Uterus (tissue), 4 donors: ENCODE measurements at places on chromosomes 5 and 9.
A peak's percentile ranks its signal among the peaks of the same experiment; 100 is the strongest.

DNA sequence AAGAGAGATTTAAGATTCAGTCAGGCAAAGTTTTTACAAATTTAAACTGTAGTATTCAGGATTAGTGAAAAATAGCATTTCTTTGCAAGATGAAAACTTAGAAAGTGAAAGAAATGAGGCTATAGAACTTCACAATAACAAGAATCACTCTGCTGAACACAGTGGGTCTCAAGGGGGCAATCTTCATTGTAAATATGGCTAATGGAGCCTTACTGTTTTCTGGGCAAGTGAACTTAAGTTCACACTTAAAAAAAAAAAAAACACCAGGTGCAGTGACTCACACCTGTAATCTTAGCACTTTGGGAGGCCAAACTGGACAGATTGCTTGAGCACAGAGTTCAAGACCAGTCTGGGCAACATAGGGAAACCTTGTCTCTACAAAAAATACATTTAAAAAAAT lies 175.9 kb upstream of the SNX2 start:
- H3K36me3 ChIP-seq, result no peaks in the 10 kb centered on the region
- H3K4me3 ChIP-seq, result no peak overlapping the region
- no peaks in the 10 kb centered on the region for H3K4me1 ChIP-seq
- no peaks in the 10 kb centered on the region for H3K27me3 ChIP-seq
- DNase-seq, result no peak
- H3K27ac ChIP-seq, result no peak overlapping the region

GRCh38 chr9:70883056-70883455 lies 238.4 kb downstream of the TRPM3 start:
- DNase-seq, result no peak
- no peak overlapping the region for H3K27ac ChIP-seq
- no peak overlapping the region for H3K4me3 ChIP-seq
- no peaks in the 10 kb centered on the region for H3K27me3 ChIP-seq
- H3K36me3 ChIP-seq, result no peaks in the 10 kb centered on the region

DNA sequence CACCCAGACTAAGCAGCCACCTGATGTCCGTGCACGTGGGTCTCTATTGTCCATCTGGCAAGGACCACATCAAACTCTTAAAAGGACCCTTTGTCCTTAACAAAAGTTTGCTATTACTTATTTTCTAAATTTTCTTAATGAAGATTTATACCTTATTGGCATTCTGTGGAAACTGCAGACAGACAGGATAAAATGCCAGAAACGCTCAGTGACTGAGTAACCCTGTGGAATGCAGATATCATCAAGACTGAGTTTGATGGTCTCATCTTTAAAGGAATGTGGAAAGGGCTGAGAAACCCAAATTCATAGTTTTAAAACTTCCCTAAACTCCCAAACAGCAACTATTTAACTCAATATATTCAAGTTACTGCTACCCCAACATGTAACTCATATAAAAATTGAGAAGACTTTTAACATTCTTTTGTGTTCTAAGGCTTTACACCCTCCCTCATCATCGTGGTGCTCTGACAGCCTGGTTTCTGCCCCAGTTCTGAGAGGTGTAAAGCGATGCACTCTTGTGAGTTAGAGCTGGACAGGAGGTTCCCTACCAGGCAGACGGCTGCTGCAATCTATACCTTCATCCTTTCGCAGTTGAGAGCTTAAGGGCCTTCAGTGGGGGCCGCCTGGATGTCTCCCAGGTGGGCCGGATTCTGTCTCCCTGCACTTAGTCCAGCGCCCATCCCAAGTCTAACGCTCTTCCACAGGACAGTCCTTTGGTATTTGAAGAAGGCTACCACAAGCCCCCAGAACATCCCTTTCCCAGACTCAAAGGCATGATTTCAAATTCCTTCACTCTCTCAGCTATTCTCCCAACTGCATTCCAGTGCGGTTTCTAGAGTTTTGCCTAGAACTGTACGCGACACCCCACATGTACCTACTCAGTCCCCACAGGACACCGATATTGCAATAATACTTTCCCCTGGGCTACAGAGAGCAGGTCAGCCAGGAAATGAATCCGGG lies 68.9 kb downstream of the DAP start:
- H3K4me1 ChIP-seq, result no peaks in the 10 kb centered on the region
- no peaks in the 10 kb centered on the region for H3K36me3 ChIP-seq
- H3K4me3 ChIP-seq, result no peak overlapping the region
- H3K27me3 ChIP-seq, result no peaks in the 10 kb centered on the region
- no peak for DNase-seq
- no peak overlapping the region for H3K27ac ChIP-seq

DNA sequence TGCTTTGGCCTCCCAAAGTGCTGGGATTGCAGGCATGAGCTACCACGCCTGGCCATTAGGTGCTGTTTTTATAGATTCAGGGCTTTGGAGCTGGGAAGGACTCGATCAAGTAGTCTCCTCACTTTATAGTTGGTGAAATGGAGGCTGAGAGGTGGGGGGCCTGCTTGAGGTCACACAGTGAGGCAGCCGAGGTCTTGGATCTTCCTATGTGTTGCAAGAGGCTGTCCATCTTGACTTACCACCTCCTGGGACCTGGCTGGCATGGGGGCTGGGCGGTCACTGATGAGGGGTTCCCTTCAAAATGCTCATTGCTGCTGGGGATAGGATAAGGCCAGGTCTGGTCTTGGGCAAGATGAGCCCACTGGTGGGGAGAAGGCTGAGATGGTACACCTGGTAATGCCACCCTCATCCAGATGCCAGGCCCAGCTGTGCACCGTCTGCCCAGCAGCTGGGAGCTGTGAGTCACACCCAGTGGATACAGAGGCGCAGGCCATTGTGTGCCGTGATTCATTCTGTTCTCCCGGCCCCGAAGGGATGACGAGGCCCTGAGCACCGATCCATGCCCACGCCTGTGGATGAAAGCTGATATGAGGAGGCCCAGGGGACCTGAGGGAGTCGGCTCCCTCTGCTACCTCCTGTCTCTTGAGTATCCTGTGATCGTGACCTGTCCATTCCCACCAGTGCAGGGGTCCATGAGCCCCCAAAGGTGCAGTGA lies 10.5 kb upstream of the NDST1 start:
- no peak overlapping the region for H3K4me3 ChIP-seq
- DNase-seq, result peak; percentile 64
- H3K4me1 ChIP-seq, result no peaks in the 10 kb centered on the region
- H3K27ac ChIP-seq, result peak overlapping the region; percentile 62

- peak overlapping the region; percentile 40 for H3K27ac ChIP-seq
- no peaks in the 10 kb centered on the region for H3K36me3 ChIP-seq
- DNase-seq, result no peak
- no peak overlapping the region for H3K4me3 ChIP-seq
- H3K27me3 ChIP-seq, result no peaks in the 10 kb centered on the region
- H3K4me1 ChIP-seq, result no peaks in the 10 kb centered on the region
Measured at GRCh38 chr9:125525921-125526631, 180.9 kb downstream of the MAPKAP1 start.

DNA sequence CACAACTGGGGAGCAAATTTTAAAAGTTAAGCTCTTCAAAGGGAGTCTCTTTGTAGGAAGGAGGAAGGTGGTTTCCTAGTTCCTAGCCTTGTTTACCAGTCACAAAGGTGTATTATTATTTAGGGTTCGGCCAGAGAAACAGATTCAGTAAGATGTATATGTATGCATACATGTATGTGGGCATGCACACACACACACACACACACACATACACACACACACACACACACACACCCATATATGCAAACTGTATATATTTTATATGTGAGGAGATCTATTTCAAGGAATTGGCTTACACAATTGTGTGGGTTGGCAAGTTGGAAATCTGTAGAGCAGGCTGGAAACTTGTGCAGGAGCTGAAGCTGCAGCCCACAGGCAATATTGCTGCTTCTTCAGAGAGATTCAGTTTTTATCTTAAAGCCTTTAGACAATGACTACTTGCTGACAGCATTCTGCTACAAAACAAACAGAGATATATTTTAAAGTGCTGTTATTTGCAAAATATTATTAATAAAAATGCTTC lies 75.3 kb upstream of the DNAH5 start:
- no peaks in the 10 kb centered on the region for H3K4me1 ChIP-seq
- H3K27me3 ChIP-seq, result no peaks in the 10 kb centered on the region
- no peak for DNase-seq
- no peaks in the 10 kb centered on the region for H3K36me3 ChIP-seq

GRCh38 chr5:60349891-60350415 lies 350.0 kb downstream of the DEPDC1B start:
- DNase-seq, result no peak
- no peaks in the 10 kb centered on the region for H3K4me1 ChIP-seq
- H3K4me3 ChIP-seq, result no peak overlapping the region
- H3K27me3 ChIP-seq, result no peaks in the 10 kb centered on the region
- no peaks in the 10 kb centered on the region for H3K36me3 ChIP-seq

DNA sequence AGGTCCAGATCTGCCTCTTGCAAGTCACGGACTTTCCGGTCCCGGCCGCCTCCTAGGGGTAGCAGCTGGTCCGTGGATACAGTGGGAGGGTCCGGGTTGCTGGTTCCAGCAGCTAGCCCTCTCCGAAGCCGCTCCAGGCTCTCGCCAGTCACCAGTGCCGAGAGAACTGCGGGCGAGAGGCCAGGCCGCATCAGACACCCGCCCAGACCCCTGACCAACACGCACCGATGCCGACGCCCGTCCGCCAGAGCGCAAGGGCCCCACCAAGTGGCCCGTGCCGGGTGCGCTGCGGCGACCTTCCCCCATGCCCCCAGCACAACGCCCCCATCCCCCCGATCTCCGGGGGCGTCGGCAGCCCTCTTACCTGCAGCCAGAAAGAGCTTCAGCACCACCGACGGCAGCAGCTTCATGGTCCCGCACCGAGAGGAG lies 470 bp downstream of the HBEGF start:
- no peaks in the 10 kb centered on the region for H3K36me3 ChIP-seq
- peak overlapping the region; percentile 88 for H3K27ac ChIP-seq

- H3K27ac ChIP-seq, result peak overlapping the region; percentile 69
- H3K27me3 ChIP-seq, result no peaks in the 10 kb centered on the region
- no peak overlapping the region for H3K4me3 ChIP-seq
- H3K4me1 ChIP-seq, result peaks cover 13% of the 10 kb centered on the region
- no peak for DNase-seq
Measured at GRCh38 chr5:149794487-149794971, 64.4 kb downstream of the PPARGC1B start.

DNA sequence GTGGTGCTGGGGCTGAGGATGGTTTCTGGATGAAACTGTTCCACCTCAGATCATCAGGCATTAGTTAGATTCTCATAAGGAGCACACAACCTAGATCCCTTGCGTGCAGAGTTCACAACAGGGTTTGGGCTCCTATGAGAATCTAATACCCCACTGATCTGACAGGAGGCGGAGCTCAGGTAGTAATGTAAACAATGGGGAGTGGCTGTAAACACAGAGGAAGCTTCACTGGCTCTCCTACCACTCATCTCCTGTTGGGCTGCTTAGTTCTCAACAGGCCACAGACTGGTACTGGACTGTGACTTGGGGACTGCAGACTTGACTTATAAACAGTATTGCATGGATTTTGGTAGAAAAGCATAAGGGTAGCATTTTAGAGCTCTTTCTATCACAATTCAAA lies 870.7 kb upstream of the CDH10 start:
- no peak for DNase-seq
- H3K27ac ChIP-seq, result no peak overlapping the region
- H3K4me3 ChIP-seq, result no peak overlapping the region
- no peaks in the 10 kb centered on the region for H3K36me3 ChIP-seq
